ENCODE measurements at places on chromosomes 12 and 14.
A peak's percentile ranks its signal among the peaks of the same experiment; 100 is the strongest.

GRCh38 chr14:99287269-99287942, 15.4 kb upstream of the BCL11B start:
- no peak for DNase-seq

DNA sequence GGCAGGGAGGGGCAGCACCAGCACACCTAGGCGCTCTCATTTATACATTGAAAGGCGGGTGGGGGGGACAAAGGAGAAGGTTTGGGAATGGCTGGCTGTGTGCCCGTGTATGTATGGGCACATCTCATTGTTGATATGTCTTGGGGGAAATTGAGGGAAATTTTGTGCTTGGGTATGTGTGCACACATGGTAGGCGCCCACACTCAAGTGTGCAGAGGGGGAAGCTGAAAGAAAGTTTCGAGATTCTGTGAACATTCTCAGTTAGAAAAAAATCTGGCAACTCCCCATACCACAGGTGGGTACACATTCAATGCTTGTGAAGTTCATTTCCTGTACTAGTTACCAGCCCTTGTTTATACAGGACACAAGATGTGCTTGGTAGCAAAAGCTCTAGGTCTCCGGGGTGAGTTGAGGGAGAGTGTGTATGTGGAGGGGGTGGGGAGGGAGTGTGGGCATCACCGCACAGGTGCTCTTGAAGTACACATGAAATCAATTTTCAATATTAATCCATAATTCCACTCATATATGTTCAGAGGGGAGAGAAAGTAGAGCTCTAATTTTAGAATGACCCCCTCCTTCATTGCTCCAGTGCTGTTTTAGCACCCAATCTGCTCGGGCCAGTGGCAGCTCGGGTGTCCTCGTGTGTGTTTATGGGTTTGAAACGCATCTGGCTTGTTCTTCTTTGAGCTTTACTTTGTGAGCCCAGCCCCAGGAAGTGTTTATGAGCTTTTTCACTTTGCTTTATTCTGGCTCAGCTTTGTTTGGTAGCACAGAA, 286.0 kb downstream of the ZFP36L1 start:
- DNase-seq: no peak

- DNase-seq: no peak
Observed at GRCh38 chr14:77185093-77185465, 3.5 kb downstream of the TMEM63C start.

GRCh38 chr12:89983622-89984021, 275.0 kb upstream of the ATP2B1 start:
- no peak for DNase-seq

DNA sequence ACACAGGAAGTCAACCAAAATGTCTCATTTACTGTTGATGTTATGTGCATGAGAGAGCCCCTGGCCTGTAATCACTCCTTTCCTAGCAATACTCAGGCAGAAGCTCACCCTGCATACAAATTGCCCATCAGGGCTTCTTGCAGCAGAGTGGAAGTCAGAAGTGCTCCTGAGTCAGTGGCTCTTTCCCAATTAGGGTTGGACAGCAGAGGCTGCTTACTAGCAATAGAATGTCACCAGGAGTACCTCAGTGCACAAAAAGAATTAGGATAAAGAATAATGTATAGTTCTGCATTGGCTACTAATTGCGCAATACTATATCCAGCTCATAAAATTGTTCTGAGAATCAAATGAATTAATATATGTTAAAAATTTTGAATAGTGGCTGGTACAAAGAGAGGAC, 161.1 kb downstream of the SLC35F4 start:
- no peak for DNase-seq

DNA sequence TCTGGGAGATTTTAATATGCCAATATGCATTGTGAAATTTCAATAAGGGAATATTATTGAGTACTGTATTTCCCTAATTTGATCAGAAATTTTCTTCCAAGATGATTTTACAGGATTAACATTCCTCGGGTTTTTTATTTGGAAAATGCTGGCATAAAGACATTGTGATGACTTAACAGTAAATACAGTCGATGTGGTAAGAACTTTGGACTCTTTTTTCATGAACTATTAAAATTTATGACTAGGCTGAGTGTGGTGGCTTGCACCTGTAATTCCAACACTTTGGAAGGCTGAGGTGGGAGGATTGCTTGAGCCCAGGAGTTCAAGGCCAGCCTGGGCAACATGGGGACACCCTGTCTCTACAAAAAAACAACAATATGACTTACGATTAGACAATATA, 197.1 kb upstream of the RASSF8 start:
- no peak for DNase-seq

- DNase-seq: no peak
Observed at GRCh38 chr14:50901361-50901760, 29.5 kb downstream of the ABHD12B start.

- no peak for DNase-seq
Observed at GRCh38 chr12:76921100-76921471, 42.3 kb upstream of the CSRP2 start.

GRCh38 chr14:68711561-68712309, 81.1 kb downstream of the ZFP36L1 start:
- no peak for DNase-seq

DNA sequence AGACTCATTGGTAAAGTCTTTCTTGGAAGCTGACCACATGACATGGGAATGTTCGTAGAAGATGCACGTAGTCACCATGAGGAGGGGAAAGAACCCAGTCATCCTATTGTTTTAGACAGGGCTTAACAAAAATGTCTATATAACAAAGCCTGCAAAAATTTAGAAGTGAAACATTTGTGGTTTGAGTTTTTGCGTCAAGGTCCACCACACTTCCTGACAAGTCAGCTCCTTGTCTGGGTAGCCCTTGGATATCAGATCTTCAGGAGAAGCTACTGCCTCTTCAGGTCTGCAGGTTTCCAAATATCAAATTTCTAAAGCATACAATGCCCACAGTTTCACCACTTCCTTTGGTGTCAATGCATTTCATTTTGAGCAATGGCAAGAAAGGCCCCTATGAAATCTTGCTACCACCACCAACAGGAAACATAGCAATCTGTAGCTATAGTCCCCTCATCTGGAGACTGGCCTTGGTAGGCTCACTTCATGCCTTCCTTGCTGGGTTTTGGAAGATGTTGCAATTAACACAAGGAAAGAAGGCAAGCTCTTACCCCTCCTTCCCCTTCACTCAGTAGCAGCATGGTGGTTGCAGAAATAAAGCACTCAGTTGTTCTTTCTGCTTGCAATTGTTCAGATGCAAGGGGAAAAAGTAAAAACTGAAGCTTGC, 235.2 kb downstream of the PCNX1 start:
- no peak for DNase-seq

- DNase-seq: no peak
Observed at GRCh38 chr14:50545618-50546017, 13.2 kb upstream of the MAP4K5 start.

DNA sequence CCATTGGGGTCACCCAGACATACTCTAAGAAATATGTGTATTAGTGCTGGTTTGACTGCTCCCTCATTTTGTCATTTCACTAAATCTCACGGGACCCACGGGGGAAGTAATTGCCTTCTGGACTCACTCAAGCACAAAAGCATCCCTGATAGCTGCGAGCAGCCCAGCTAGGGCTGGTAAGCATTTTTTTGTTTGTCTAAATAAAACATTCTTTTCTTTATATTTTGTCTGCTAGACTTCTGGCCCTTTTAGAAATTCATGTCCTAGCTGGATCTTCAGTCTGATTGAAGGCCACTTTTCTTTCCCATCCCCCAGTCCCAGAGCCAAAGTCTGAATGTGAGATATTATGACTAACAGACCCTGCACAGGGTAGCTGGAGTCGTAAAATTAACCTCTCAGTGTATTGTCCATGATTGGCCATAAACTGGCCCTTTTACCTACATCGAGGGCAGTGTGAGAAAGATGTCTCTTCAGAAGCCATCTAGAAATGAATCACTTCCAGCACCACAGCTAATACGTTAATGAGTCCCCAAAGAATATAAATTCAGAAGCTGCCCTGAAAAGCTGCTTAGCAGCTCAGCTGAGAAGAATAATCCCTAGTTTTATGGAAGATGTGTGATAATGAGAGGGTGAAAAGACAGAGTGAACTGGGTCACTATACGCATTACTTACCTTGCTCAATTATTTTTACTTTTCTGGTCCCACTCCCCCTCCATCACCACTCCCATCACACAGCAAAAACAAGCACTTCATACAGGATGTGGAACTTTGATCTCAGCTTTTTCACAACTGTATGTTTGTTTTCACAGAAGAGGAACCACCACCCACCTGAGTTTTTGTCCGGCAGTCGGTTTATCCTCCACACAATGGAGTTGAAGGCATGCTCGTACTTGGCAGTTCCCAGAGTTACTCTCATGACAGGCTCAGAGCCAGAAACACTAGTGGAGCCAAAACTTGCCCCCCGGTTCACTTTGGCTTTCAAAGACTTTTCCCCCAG, 55.6 kb upstream of the GTF2A1 start:
- peak; percentile 72 for DNase-seq

GRCh38 chr14:74979442-74980397, 23.0 kb upstream of the EIF2B2 start:
- DNase-seq: no peak

- no peak for DNase-seq
Observed at GRCh38 chr14:98937712-98938505, 334.1 kb downstream of the BCL11B start.

Data from HAP-1 (cell line).